ENCODE measurements at places on chromosomes 16 and 17.

DNA sequence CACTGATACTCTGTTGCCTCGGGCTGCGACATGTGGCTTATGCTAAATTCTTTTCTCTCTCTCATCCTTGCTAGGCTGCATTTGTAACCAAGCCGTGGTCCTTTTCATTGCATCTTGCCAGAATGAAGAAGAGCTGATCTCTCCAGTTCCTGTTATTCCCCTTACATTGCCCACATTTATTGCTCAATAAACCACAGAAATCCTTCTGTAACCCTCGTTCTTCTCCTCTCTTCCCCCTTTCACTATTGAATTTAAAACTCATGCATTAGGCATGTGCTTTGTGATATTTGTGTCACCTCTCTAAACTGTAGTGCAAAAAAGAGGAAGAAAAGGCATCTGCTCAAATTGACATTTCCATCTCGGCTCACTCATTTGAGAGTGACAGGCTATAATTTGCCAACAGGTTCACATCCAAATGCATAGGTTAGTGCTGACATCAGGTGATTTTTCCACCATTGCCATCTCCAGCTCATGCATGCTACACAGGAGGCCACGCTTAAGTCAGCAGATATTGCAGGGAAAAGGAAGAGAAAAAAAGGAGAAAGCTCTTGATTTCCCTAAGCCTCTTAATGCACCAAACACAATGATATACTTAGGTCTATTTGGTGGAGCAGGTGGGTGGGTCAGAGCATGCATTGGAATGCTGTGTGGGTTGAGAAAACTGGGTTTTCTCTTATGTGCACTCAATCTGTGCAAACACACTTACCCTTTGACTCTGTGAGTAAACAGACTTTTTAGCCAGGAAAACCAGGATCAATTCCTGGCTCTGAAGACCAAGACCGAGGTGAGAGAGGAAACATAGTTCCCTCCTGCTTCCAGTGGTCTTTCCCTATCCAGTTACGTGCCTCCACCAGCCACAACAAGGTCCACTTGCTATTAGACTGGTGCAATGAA is 642.7 kb downstream of the HS3ST4 start:
- no peak for DNase-seq

GRCh38 chr17:8141045-8141444 is 11.2 kb downstream of the PER1 start:
- no peak for DNase-seq

DNA sequence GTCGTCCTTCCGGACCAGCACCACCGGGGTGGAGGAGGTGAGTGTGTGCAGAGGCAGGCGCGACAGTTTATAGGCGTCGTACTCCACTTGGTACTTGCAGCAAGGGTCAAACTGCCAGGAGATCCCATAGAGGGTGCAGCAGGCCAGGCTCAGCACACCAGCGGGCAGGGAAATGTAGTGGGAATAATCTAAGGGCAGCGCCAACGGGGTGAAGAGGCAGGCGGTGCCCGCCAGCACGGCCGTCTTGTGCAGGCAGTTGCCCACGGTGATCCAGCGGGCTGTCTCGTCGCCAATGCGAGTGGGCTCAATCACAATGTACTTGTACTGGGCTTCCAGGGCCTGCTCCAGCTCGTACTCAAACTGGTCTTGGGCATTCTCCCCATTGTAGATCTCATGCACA is 15.6 kb downstream of the TMEM11 start:
- DNase-seq = no peak

- no peak for DNase-seq
Observed at GRCh38 chr17:82351254-82351712, 7.8 kb upstream of the TEX19 start.

DNA sequence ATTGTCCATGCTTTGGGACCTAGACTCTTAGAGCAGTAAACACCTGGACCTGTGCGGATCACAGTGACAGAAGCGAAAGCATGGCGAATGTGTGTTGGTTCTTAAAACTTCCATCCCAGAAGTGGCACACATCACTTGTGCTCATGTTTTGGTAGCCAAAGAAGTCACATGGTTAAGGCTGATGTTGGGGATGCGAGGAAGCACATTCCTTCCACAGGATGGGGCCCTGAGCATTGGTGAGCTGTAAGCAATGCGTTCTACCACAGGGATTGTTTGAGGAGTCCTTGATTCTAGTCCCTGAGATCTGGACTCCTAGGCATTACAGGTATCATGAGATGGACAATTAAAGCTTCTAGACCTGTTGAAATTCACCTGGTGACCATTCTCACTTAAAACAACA is 375.9 kb downstream of the UTP18 start:
- no peak for DNase-seq

DNA sequence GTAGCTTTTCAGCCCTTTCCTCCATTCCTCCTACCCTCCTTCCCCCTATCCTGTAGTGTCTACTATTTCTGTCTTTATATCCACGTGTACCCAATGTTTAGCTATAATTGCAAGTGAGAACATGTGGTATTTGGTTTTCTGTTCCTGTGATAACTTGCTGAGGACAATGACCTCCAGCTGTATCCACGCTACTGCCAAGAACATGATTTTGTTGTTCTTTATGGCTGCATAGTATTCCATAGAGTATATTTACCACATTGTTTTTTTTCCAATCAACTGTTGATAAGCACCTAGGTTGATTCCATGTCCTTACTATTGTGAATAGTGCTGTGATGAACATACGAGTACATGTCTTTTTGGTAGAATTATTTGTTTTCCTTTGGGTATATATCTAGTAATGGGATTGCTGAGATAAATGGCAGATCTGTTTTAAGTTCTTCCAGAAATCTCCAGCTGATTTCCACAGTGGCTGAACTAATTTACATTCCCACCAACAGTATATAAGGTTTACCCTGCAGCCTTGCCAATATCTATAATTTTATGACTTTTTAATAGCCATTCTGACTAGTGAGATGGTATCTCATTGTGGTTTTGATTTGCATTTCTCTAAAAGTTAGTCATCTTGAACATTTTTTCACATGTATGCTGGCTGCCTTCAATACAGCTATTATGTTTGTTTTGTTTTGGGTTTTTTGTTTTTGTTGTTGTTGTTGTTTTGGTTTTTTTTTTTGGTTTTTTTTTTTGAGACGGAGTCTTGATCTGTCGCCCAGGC is 10.9 kb upstream of the COPRS start:
- DNase-seq = no peak

- DNase-seq = no peak
Observed at GRCh38 chr17:83030432-83030831, 49.0 kb upstream of the METRNL start.

GRCh38 chr16:47156680-47157215 is 13.0 kb upstream of the NETO2 start:
- DNase-seq = no peak

DNA sequence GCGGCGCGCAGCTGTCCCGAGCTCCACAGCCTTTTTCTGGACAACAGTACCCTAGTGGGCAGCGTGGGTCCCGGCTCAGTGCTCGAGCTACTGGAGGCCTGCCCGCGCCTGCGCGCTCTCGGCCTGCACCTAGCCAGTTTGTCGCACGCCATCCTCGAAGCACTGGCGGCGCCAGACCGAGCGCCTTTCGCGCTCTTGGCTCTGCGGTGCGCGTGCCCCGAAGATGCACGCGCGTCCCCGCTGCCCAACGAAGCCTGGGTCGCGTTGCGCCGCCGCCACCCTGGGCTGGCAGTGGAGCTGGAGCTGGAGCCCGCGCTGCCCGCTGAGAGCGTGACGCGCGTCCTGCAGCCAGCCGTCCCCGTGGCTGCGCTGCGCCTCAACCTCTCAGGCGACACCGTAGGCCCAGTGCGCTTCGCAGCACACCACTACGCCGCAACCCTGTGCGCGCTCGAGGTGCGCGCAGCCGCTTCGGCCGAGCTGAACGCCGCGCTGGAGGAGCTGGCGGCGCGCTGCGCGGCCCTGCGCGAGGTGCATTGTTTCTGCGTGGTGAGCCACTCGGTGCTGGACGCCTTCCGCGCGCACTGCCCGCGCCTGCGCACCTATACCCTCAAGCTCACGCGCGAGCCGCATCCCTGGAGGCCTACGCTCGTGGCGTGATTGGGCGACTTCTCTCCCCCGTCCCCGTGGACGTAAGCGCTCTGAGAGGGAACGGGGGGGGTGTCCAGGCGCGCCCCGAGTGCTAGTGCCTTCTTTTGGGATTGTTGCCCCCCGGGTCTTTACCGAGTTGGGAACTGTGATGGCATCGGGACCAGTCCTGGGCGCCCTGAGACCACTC is 1.2 kb upstream of the HSF4 start:
- peak; percentile 49 for DNase-seq

DNA sequence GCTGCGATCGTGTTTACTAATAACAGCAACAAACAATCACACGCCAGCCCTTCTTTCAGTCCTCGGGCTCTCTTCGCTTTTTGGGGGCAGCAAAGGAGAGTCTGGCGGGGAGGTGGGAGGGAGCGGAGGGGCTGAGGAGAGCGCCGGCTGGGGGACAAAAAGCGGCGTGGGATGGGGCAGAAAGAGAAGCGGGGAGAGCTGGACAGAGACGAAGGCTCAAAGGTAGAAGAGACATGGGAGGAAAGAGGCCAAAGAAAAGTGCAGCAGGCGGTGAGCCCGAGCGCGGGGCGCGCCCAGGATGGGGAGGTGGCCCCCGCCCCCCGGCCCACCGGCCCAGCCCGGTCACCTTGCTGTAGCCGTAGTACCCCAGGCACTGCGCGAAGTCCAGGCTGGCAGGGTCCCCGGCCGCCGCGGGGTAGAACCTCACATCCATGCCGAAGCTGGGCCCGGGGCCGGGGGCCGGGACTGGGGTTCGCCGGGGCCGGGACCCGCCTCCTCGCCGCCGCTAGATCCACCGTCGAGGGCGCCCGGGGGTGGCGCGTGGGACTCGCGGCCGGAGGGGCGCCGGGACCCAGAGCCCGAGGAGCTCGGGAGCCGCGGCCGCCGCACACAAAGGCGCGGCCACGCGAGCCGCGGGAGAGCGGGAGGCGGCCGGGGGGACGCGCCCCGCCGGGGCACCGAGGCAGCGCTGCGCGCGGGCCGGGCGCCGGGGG is 496 bp downstream of the TOX3 start:
- no peak for DNase-seq

DNA sequence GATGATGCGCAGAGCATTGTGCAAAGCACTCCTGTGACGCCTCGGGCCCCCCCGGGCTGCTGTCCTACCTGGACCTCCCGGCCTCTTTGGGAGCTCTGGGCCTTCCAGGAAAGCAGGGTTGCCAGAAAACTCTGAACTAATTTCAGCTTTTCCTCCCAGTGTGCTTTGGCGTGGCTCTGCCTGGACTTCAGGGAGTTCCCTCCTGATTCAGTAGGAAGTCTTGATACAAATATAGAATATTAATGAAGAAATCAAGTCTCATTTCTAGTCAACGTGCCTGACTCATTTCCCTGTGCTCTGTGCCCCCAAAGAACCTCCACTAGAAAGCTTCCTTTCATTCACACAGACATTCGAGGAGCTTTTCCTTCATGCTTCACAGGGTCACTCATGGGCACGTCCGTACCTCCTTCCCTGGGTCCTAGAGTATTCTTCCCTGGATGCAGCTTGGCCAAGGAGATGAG is 84.0 kb upstream of the NOL11 start:
- DNase-seq = no peak

- DNase-seq = no peak
Observed at GRCh38 chr17:74565126-74565525, 2.2 kb downstream of the CD300H start.

- no peak for DNase-seq
Observed at GRCh38 chr17:42363767-42364585, 24.3 kb downstream of the STAT3 start.

- DNase-seq = no peak
Observed at GRCh38 chr17:28306954-28307401, 12.0 kb upstream of the TMEM97 start.

DNA sequence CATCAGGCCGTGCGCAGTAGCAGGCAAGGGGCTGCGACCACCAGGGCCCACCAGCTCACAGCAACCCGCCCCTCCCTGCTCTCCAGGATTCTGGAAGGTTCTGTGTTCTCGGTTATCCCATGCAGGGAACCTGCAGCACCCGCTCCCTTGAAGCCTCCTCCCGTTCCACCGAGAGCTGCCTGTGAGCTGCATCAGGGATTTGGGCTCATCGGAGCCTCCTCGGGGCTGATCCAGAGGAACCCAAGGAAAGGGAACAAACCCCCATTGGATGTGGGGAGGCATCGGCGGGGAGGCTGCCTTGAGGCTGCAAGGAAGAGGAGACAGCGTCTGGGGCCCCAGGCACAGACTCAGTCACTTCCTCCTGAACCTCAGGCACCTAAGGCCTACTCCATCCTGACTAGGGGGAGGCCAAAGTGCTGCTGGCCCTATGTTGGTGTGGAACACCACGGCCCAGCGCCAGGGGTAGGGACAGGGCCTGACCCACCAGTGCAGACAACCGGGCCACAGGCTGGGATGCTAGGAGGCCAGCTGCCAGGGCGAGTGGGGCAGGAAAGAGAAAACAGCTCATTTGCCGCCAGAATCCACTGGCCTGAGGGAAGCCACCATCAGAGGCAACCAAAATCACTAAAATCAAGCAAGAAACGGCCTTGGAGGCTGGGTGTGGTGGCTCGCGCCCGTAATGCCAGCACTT is 14.4 kb upstream of the LGALS3BP start:
- DNase-seq = no peak

- DNase-seq = no peak
Observed at GRCh38 chr17:77312786-77313599, 172.2 kb downstream of the SEC14L1 start.

DNA sequence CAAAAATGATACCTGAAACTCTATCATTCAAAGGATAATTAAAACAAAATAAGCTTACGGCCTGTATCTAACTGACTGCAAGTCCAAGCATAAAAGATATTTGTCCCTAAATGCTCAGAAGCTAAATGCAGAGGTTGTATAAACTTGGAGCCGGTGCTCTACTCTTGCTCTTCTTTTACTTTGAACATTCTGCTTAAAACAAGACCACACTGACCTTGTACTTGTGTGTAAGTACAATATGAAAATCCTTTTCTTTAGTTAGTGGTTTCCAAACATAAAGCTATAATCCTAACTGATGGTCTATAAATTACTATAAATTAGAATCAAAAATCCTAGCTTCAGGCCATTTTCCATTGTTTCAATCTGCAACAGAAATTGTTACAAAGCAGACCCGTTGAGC is 74.6 kb downstream of the SPAG9 start:
- no peak for DNase-seq

DNA sequence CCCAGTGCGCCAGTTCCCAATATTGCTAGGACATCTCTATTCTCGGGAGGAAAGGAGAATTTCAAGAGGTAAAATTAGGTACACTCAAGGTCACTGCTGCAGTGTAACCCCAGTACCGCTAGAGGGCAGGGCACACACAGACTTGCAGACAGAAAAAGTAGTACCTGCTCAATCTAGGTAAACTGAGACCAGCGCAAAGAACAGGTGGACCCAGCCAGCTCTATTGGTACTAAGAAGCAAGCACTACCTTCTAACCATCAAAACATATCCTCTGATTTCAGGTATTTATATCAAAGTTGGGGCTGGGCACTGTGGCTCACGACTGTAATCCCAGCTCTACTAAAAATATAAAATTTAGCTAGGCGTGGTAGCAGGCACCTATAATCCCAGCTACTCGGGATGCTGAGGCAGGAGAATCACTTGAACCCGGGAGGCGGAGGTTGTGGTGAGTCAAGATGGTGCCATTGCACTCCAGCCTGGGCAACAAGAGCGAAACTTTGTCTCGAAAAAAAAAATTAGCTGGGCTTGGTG is 3.6 kb upstream of the WDR81 start:
- DNase-seq = peak; percentile 6

GRCh38 chr17:28426081-28426519 is 20.1 kb upstream of the SLC46A1 start:
- DNase-seq = no peak
